ENCODE measurements at places on chromosomes 11 and 22.

DNA sequence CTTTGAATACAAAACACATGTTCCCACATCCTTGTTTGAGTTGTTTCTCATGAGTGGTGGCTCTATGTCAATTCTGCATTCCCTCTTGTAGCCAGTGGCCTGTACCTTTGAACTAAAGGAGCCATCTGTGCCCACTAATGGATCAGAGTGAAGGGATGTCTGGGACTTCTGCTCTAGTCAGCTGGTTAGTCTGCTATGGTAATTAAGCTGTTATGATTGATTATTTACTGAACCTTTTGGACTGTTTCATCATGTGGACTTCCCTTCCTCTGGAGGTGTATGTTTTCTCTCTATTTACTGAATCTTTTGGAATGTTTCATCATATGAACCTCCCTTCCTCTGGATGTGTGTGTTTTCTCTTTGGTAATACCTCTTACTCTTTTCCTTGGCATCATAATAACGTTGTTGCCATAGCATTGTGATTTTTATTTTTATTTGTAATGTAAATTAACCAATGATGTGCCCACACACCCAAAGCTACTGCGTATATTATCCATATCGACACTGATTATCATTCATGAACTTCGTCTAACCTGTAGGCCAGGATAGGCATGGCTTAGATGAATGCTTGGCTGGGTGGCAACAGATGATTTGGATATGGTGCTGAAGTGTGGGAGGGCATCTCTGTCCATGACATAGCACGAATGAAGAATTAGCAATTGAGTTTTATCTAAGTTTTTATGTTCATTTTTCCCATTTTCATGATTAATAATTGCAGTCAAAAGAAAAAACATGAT is 112.3 kb upstream of the SORL1-AS1 start:
- no peaks in the 10 kb centered on the region for H3K27me3 ChIP-seq
- peaks cover 5% of the 10 kb centered on the region for H3K4me1 ChIP-seq
- no peak overlapping the region for H3K4me3 ChIP-seq
- H3K36me3 ChIP-seq, result peaks cover 8% of the 10 kb centered on the region
- peak; percentile 78 for DNase-seq
- peak overlapping the region; percentile 59 for H3K27ac ChIP-seq

DNA sequence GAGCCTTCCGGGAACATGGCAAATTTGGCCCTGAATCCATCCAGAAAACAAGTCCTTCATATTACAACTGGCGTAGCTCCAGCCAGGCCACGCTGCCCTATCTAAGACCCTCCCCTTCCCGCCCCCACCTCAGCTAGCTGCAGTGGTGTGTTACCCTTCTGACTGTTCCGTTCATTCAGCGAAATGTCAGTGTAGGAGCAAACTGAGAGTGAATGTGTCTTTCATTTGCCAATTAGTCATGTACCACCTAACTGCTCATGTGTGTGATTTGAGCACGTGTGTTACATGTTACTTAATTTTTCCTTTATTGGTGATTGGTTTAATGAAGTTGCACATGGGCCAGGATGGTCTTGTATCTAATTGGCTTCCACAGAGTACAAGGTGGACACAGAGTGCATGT is 34.8 kb upstream of the POU2AF1 start:
- peaks cover 6% of the 10 kb centered on the region for H3K4me1 ChIP-seq
- H3K27me3 ChIP-seq, result no peaks in the 10 kb centered on the region
- no peaks in the 10 kb centered on the region for H3K36me3 ChIP-seq
- no peak overlapping the region for H3K4me3 ChIP-seq

DNA sequence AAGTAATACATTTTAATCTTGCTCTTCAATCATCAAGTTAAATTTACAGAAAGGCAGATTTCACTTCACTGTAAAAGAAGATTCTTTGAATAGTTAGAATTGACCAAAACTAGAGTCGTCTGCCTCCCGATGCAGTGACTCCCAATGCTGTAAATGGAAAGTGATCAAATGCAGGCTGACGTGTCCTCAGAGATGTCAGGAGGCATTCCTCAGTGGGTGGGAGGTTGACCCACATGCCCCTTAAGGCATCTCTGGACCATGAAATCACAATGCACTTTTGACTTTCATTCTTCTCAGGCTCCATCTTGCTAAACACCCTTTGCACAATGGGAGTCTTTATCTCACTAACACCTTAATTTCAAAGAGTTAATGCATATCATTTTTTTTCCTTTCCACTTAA is 19.0 kb upstream of the CECR2 start:
- H3K36me3 ChIP-seq, result no peaks in the 10 kb centered on the region
- no peak overlapping the region for H3K27ac ChIP-seq
- DNase-seq, result no peak
- H3K27me3 ChIP-seq, result no peaks in the 10 kb centered on the region

- H3K36me3 ChIP-seq, result peaks cover 2% of the 10 kb centered on the region
- H3K4me1 ChIP-seq, result peaks cover 10% of the 10 kb centered on the region
- peak overlapping the region; percentile 96 for H3K4me3 ChIP-seq
- H3K27ac ChIP-seq, result no peak overlapping the region
- DNase-seq, result no peak
Measured at GRCh38 chr22:37953062-37953436, 352 bp downstream of the C22orf23 start.

- no peak overlapping the region for H3K4me3 ChIP-seq
- no peaks in the 10 kb centered on the region for H3K36me3 ChIP-seq
Measured at GRCh38 chr11:27991736-27992135, 116.2 kb downstream of the KIF18A start.

DNA sequence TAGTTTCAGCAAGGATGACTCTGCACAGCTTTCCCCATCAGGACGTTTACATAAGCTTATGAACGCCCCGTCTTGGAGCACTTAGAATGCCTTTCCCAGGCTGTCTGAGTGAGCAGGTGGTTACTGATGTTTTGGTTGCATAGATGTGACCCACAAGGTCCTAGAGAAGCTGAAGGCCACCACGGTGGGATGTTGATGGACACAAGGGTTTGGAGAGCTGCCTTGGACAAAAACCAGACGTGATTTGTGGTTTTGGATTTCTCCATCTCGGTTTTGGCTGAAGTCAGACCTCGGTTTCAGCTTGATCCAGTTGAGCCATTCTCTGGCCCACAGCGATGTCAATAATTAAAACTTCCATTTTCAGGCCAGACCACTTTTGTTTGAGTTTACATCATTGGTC is 151.9 kb downstream of the LDLRAD3 start:
- peak; percentile 2 for DNase-seq
- H3K4me3 ChIP-seq, result no peak overlapping the region
- H3K27me3 ChIP-seq, result no peaks in the 10 kb centered on the region
- no peaks in the 10 kb centered on the region for H3K36me3 ChIP-seq
- no peak overlapping the region for H3K27ac ChIP-seq

- no peaks in the 10 kb centered on the region for H3K36me3 ChIP-seq
- H3K27ac ChIP-seq, result no peak overlapping the region
- no peak overlapping the region for H3K4me3 ChIP-seq
- no peaks in the 10 kb centered on the region for H3K4me1 ChIP-seq
- DNase-seq, result no peak
- no peaks in the 10 kb centered on the region for H3K27me3 ChIP-seq
Measured at GRCh38 chr11:115872416-115872815, 368.2 kb upstream of the CADM1 start.

- peaks cover 5% of the 10 kb centered on the region for H3K4me1 ChIP-seq
- no peaks in the 10 kb centered on the region for H3K36me3 ChIP-seq
- no peak overlapping the region for H3K4me3 ChIP-seq
Measured at GRCh38 chr11:12182676-12183541, 72.5 kb downstream of the MICAL2 start.

DNA sequence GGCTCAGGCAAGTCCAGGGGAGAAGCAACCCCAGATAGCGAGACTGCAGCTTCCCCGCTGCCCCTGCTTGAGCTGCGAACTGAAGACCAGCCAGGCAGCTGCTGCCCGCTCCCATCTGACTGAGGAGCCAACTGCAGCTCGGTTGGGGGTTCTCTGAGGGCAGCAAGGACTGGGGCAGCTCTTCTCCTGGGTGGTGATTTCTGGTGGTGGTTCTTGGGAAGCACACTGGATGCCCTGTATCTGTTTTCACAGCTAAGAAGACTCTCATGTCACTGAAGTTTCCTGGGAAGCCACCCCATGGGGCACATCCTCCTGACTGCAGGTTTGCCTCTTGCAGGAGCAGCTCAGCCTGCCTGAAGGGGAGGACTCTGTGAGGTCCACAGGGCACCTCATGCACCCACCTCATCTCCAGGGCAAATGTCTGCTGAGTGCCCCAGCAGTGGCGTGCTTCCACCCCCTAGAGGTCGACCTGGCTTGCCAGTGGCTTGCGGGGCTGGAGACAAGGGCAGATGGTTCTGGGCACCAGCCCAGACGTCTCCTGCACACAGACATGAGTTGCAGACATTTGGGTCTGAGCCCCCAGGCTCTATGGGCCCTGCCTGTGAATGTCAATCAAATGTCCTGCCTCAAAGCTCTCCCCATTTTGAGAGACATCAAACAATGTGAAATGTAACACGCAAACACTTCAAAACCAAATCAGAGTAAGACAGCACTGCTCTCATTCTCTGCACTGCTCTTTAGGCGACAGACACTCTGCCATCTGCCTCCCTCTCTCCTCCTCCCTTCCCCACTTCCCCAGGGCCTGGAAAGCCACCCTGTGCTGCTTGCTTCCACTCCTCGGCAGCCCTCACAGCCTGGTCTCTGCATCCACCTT is 800.9 kb downstream of the BRD1 start:
- no peak overlapping the region for H3K27ac ChIP-seq
- no peak for DNase-seq
- H3K4me3 ChIP-seq, result no peak overlapping the region
- no peaks in the 10 kb centered on the region for H3K4me1 ChIP-seq

GRCh38 chr11:23551706-23552105 is 691.4 kb upstream of the CCDC179 start:
- H3K27me3 ChIP-seq, result no peaks in the 10 kb centered on the region
- no peak for DNase-seq
- H3K4me1 ChIP-seq, result no peaks in the 10 kb centered on the region
- no peak overlapping the region for H3K27ac ChIP-seq
- no peak overlapping the region for H3K4me3 ChIP-seq
- no peaks in the 10 kb centered on the region for H3K36me3 ChIP-seq

DNA sequence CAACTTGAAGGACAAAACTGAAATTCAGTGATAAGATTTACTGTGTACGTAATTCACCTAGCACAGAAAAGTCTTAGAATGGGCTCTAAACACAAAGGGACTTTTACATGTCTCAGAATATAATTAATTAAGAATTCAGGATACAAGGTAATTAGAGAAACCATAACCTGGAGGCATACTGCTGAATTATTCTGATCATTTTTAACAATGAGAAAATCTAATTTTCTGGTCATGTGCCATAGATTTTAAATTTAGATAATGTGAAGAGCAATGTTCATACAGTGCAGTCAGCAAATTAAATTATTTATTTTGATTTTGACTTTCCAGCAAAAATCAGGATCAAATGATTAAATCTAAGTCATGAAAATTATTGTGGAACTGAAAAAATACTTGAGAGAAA is 67.0 kb upstream of the MTNR1B start:
- H3K4me1 ChIP-seq, result no peaks in the 10 kb centered on the region
- H3K4me3 ChIP-seq, result no peak overlapping the region
- DNase-seq, result no peak
- no peaks in the 10 kb centered on the region for H3K36me3 ChIP-seq
- H3K27me3 ChIP-seq, result peaks cover 4% of the 10 kb centered on the region
- H3K27ac ChIP-seq, result no peak overlapping the region

DNA sequence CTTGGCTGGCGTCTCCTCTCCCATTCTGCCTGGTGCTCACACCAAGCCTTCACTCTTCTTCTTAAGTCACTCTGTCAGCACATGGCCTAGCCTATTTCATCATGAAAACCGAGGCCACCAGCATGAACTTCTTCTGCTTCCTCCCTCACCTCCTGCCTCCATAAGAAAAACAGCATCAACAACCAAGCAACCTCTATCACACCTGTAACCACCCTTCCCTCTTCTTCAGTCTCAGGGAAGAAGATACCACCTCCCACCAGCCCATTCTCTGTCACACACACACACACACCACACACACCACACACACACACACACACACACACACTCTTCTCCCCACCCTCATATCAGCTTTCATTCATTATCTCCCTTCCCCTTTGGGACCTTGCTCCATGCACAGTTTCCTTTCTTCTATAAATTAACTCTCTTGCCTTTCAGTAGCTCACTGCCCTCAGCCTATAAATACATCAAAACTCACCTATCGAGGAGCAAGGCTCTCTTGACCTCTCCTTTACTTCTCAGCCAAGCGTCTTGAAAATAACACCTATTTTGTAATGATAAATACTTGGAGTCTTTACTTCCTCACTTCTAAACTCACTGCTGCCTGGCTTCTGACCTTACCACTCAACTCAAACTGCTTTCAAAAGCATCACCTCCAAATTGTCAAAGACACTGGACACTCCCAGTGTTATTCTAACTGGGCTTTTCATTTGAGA is 36.6 kb downstream of the SC5D start:
- H3K4me3 ChIP-seq, result no peak overlapping the region
- H3K4me1 ChIP-seq, result no peaks in the 10 kb centered on the region
- H3K27me3 ChIP-seq, result peaks cover 2% of the 10 kb centered on the region
- DNase-seq, result peak; percentile 20
- no peak overlapping the region for H3K27ac ChIP-seq
- H3K36me3 ChIP-seq, result no peaks in the 10 kb centered on the region

DNA sequence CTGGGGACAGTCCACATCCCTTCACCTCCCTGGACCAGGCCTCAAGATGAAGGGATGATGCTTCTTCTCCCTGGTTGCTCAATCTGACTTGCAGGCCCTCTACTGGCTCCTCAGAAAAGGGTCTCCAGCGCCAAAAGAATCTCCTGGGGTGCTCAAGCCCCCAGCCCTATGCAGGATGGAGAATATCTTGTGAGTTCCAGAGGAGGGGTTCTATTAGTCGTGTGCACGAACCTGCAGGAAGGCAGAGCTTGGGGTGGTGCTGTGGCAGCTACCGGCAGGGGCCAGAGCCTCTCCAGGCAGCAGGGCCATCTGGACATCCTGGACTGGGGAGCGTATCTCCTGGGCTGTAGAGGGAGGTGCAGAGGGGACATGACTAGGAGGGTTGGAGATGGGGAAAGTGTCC is 1339.5 kb downstream of the BRD1 start:
- H3K27ac ChIP-seq, result no peak overlapping the region
- no peak overlapping the region for H3K4me3 ChIP-seq
- peaks cover 20% of the 10 kb centered on the region for H3K27me3 ChIP-seq
- H3K36me3 ChIP-seq, result no peaks in the 10 kb centered on the region

DNA sequence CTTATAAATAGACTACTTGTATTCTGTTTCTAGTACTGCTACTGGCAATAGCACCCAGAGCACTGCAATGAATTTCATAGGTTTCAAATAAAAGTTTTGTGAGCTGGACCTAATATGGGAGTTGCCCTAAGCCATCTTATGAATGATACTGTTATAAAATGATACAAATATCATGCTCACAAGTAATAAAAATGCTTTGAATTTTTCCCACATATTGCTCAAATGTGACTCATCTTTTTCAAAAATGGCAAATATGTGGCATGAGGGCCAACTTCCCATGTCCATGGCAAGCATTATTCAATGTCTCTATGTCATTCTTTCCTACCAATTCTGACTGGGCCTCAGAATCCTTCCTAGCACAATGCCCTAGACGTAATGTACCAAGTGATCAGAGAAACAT is 137.6 kb downstream of the TRPC6 start:
- H3K27me3 ChIP-seq, result no peaks in the 10 kb centered on the region
- DNase-seq, result no peak
- no peak overlapping the region for H3K4me3 ChIP-seq
- no peaks in the 10 kb centered on the region for H3K4me1 ChIP-seq
- H3K36me3 ChIP-seq, result no peaks in the 10 kb centered on the region
- no peak overlapping the region for H3K27ac ChIP-seq

Data from small intestine (tissue), 16 donors.